ENCODE measurements at places on chromosomes 2 and 18.

DNA sequence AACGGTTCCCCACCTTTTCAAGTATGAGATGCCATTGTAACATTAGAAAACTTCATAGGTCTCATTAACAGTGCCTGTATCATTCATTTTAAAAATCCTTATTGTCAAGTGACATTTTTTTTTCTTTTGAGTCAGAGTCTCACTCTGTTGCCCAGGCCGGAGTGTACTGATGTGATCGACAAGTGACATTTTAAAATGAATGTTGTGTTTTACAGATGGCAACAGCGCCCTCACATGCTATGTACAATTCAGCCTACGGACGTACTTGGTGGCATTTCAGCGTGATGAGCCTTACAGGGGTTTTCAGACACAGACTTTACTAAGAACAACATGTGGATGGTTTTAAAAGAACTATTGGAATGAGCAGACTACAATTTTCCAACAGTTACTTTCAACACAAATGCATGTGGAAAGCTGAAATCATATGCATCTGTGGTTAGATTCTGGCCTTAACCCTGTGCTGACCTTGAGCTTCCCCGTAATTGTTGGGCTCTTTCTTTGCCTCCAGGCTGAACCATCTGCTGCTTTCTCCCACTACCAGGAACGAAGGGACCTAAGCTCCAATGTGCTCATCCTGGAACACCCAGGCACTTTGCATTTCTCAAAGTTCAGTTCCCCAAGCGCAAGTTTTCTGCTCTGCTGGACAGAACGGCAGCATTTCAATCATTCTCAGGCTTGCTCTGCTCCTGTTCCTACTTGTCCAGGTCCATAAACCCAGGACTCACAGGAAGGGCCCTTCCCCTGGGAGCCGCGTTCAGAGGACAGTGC is 119.9 kb upstream of the NDUFV2 start:
- no peak for DNase-seq

- peak; percentile 14 for DNase-seq
Measured at GRCh38 chr2:118774458-118775133, 72.9 kb downstream of the EN1 start.

DNA sequence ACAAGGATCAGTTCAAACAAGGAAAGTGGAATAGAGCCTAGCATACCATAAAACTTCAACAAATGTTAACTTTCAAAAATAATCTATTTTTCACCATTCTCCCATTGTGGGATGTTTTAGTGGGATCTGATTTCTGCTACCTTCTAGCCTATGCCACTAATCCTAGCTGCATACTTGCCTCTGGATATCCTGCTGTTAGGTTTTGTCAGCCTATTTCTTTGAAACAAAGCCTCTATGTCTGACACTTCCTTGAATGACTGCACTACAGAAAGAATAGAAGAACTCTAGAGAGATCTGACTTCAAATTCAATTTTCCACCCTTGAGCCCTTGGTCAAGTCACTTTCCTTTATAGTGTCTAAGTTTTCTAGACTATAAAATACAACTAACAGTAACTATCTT is 291.5 kb downstream of the PTH2R start:
- DNase-seq, result no peak

DNA sequence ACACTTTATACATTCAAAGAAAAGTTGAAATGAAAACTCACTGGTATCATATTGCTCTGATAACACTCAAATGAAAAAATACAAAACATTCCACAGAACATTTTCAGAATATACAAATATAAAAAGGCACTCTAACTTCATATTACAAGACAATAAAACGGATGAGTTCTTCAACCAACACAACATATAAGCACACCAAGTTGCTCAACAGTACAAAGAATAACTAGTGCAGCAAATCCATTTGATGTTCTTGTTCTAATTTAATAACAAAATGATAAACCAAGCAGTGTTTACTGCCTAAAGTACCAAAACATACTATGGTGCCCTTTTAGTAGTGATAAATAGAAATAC is 60.8 kb upstream of the PGAP1 start:
- no peak for DNase-seq

DNA sequence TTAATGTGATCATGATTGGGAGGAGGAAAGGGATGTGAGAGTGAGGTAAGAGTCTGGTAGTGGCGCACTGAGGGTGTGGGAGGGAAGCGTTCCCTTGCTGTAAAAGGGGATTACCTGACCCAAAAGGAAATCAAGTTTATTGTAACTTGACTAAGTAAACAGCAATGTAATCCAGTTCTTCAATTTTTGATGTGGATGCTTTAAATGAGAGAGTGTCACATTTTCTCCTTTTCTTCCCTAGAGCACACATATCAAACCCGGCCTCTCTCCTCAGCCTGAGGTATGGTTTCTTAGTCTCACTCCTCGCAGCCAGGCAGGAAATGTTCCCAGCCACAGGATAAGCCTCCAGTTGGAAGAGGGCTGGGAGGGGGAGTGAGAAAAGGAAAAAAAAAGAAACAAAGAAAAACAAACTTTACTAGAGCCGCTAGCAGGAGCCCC is 688 bp upstream of the ARHGAP28 start:
- DNase-seq, result no peak

DNA sequence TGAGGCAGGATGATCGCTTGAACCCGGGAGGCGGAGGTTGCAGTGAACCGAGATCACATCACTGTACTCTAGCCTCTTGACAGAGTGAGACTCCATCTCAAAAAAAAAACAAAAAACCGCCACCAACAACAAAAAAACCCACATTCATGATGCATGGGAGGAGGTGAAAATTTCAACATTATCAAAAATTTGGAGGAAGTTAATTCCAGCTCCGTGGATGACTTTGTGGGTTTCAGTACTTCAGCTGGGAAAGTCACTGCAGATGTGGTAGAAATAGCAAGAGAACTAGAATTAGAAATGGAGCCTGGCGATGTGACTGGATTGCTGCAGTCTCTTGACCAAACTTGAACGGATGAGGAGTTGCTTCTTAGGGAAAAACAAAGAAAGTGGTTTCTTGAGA is 74.3 kb downstream of the PRKCE start:
- no peak for DNase-seq

GRCh38 chr2:172108587-172108930 is 5.9 kb upstream of the DLX2 start:
- no peak for DNase-seq

GRCh38 chr18:58882044-58882443 is 17.4 kb downstream of the ZNF532 start:
- no peak for DNase-seq

DNA sequence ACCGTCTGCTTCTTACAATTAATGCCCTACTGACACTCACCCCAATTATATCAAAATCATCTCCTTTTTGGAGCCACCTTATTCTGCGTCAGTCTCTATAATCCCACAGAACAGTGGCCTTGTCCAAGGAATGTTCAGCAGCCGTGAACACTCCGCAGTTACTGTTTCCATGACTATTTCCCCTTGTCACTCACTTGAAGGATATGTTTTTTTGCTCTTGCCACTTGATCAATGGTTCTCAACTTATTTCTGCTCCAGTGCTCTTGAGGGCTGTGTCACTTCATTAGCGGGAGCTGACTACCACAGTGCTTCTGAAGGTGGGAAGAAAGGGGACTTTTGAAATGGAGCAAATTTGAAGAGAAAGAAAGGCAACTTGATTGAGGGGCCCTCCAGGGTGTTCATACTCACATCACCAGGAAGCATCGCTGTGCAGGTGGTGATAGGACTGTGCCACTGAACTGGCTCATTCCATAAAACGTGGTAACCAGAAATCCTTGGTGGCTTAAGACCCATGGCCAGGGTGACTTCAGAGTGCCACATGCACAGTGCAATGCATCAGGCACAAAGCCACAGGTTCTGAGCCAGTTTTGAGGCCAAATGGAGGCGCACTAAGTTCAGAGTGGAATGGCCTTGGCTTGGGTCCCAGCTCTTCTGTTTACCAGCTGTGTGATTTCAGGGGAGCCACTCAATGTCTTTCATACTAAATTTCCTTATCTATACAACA is 320.6 kb upstream of the RAB12 start:
- no peak for DNase-seq

GRCh38 chr18:24947521-24948305 is 404.3 kb downstream of the ZNF521 start:
- DNase-seq, result no peak

GRCh38 chr18:64097497-64097896 is 51.4 kb downstream of the LINC00305 start:
- no peak for DNase-seq

DNA sequence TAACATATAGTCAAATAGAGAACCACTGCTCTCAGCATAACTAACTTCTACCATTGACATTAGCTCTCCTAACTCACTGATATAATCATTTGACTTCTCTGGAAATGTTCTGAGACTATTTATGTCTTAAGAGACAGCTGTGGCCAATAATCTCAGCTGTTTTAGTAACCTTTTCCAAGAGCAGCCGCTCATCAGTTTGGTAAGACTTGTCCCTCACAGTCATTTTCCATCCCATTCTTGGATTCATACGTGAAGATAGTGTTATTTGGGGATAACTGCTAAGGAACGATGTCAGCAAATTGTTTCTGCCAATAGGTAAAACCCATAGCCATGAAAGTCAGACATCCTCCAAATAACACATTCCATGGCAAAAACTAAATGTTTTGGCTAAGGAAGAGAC is 127.8 kb downstream of the LNPK start:
- DNase-seq, result no peak

DNA sequence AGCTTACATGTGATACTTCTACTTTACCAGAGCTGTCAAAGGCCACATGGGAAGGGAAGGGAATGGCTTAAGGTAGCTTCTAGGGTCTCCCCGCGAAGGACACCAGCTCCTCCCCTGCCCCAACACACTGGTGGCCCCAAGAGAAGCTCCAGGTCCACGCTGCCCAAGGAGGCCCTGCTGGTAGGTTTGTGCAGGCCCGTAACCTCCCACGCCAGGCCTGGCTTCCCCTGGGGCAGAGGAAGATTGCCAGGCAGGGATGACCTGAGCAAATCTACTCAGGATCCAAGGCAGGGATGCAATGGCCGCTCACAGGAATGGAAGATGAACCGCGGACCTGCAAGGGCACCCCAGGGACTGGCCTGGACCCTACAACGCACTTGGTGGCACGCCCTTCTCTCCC is 205.1 kb downstream of the MGAT5 start:
- no peak for DNase-seq
